ENCODE measurements at places on chromosomes 12 and 14.

GRCh38 chr12:114701104-114701414 lies 17.1 kb upstream of the TBX3 start:
- DNase-seq = no peak

GRCh38 chr12:102426599-102427542 lies 53.5 kb downstream of the IGF1 start:
- DNase-seq = no peak

DNA sequence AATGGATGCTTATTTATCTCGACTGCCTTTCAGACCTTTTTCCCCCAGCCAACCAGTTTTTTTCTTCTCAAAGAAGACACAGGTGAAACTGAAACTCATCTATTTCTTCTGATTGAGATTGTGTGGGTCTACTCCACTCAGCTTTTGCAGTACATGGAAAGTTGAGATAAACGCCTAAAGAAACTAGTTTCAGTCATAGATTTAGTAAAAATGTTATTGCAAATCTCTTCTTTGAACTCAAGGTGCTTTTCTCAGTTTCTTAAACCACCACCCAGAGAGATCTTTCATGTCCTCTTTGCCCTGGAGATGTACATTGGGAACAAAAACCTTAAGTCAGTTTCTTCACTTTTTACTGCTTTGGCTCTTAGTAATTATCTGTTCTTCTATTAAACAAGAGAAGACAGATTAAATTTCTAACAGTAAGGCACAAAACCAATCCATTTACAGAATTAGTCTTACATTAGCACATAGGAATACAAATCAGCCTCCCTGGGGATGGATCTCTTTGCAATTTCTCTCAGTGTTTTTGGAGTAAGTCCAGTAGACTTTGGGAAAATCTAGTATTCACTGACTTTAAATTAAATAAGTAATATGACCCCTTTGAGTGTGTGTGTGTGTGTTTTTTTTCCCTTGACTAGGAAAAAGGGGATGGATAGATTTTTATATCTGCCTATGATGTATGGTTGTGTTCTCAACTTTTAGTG lies 11.6 kb downstream of the FBXW8 start:
- DNase-seq = no peak

GRCh38 chr12:68361953-68362352 lies 29.8 kb upstream of the MDM1 start:
- DNase-seq = no peak

DNA sequence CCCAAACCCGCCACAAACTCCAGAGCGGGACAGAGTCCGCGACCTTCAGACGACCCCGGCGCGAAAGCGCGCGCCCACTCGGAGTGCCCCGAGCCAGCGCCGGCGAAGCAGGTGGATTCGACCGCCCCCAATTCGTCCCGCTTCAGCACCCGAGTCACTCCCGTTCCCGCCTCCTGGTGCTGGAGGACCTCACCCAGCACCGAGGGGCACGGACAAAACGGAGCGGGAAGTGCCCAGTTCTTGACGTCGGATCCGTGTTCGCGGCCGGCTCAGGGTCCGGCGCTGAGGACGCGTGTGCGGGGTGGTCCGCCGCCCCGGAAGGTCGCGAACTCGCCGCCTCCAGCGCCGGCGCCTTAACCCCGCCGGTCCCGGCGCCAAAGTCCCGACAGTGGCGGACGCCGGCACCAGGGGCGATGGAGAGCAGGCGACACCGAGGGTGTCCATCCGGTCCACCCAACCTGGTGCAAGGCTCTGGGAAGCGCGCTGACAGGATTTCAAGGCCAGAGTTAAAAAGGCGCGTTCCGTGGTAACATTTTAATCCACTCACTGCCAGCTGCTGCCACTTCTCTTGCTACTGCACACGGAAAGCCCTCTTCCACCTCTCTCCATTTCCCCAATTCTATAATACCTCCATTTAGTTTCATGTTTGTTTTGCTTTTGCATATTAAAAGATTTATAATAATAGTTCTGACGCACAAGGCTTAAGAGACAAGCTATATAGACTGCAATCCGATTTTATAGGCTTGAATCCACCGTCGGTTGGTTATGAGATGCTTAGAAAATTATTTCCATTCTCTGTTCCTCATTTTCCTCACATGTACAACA lies 240.0 kb upstream of the CPNE8 start:
- DNase-seq = no peak

- DNase-seq = no peak
Measured at GRCh38 chr12:59643550-59643949, 47.7 kb downstream of the SLC16A7 start.

- no peak for DNase-seq
Measured at GRCh38 chr12:12428047-12428446, 71.2 kb downstream of the BORCS5 start.

- DNase-seq = no peak
Measured at GRCh38 chr12:118307069-118307954, 65.4 kb downstream of the TAOK3 start.

GRCh38 chr12:29517264-29517663 lies 19.8 kb upstream of the OVCH1 start:
- no peak for DNase-seq
